ENCODE measurements at places on chromosomes 16 and 17.

DNA sequence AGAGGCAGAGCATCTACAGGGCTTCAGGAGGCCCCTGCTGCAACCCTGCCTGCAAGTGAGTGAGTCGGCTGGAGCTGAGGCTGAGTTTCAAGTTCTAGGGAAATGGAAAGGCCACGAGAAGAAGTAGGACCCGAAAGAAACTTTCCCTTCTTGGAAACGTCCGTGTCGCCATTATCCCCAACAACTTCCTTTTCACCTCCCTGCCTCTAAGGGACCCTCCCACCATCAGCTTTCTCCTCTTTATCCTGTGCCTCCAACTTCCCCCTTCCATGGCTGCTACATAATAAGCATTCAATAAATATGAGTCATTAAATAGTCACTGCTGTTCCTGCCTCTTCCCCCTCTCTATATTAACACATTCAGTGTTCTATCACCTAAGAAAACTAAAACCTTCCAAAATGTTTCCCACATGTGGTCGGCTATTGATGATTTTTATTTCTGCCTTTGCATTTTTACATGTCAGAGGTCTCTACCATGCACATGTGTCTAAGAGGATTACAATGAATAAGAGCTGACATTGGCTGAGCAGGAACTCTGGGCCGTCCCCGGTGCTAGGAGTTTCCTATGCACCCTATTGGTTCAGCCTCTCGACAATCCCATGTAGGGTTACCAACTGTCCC, 115.9 kb upstream of the TNRC6C start:
- DNase-seq = peak; percentile 16

GRCh38 chr17:80859002-80859941, 132.4 kb upstream of the CHMP6 start:
- peak; percentile 47 for DNase-seq

DNA sequence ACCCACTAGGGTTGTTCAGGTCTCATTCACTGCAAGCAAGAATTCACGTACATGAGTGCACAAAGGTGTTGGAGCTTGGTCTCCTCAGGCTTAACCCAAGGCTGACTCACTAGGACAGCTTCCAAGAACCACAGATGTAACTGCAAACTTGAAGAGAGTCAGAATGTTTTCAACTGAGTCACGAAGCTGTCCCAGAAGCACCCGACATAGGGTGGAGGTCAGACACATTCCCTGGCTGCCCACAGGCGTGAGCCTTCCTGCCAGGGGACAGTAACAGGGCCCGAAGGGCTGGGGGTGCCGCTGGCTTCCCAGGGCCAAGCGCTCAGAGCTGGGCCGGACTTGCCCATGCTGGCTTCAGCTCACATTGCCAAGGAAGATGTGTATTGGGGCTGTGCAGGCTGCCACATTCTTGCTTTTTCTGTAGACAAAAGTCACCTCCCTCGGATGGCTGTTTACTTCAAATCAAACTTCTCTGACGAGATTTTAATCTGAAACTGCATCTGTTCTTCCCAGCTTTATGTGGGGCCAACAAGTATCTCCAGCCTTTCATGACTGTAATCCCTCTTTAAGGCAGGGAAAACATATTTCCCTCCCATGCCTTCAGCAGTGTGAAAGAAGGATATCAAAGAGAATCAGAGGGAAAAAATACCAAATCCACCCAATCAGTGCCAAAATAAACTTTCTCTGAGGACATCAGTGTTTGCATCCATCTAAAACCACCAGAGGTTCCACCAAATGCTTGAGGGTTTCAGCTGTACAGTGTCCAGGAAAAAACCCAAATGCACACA, 14.3 kb downstream of the CMTM3 start:
- peak; percentile 97 for DNase-seq

GRCh38 chr16:81861915-81862314, 82.8 kb downstream of the PLCG2 start:
- DNase-seq = no peak

DNA sequence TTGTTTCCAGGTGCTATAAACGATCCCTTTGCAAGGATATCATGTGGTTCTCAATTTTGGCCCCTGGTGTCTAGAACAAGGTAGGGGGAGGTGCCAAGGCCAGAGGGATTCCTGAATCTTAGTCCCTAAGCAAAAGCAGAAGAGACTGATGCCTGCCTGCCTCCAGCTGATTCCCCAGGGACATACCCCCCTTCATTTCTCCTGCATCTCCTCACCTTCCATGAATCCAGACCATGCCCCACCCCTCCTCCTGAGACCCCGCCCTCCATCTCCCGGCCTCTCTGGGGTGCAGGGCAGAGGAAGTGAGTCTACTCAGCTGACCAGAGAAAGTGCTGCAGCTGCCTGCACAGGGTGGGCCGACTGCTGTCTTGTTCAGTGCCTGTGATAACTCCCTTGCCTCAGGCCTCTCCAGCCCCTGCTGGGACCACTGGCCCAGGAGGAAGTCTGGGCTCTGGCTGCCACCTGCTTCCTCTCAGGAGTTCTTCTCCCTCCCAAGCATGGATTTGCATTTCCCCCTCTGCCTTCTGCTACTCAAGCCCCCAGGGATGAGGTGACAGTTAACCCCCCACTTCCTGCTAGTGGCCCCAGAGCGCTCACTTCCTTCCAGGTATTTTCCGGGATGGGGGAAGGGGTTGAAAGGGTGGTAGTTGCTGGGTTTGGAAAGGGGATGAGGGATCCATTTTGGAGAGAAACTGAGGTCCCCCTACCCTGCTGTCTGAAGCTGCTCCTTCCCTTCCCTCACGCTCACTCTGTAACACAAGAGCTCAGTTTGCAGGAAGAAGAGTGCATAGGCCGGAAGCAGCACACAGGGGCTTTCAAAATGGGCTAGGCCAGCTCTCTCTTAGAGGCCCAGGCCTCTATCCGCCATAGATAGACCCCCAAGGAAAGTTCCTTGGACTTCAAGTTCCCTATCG, 10.5 kb upstream of the TSPOAP1 start:
- DNase-seq = no peak

GRCh38 chr16:49822649-49823370, 33.1 kb downstream of the ZNF423 start:
- no peak for DNase-seq

DNA sequence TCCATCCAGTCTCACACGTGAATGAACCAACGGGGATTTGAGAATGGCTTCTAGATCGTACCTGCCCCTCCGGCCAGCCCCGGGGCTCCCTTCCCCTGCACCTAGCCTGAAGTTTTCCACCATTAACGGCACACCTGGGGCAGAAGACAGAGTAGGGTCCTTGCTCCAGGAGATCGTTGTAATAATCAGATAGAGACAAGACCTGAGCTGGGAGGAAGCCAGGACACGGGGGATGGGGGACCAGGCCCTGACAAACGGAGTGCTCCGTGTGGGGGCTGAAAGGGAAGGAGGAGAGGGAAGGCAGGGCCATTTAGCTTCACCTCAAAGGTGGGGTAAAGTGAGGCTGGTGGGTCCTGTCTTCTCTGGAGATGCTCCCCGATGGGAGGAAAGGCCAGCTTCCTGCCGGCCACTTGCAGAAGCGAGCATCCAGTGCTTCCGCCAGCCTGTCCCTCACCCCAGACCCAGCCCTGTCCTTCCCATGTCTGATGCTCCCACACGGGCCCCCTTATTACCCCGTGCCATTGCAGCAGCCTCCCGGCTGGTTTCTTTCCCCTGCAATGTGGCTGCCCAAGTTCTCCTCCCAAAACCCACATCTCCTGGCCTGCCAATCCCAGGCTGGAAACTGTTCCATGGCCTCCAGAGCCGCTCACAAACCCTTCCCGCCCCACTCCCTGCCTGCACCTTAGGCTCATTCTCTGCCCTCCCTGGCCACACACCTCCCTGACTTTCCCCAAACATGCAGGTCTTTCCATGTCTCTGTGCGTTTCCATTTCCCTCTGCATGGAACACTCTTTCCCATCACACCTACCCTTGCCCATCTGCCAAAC, 79.3 kb downstream of the MRC2 start:
- no peak for DNase-seq

Data from RCC 7860 (cell line).